ENCODE measurements at places on chromosomes 2 and 18. TPM values are rescaled to one million over a fixed set of nuclear protein-coding genes. Genes with fewer than 3 reads are reported as not detected.

PCARE gene
- total RNA-seq = not detected

SOX11 gene
- total RNA-seq = under 0.01 TPM

FTCDNL1 gene
- total RNA-seq = 0.43 TPM

FAP gene
- total RNA-seq = 272 TPM

SNTG2 gene
- total RNA-seq = not detected

KCNE4 gene
- 3.1 TPM for total RNA-seq

PAIP2B gene
- total RNA-seq = under 0.01 TPM

CHRNG gene
- total RNA-seq = not detected

DNAJC5G gene
- not detected for total RNA-seq

PRSS56 gene
- not detected for total RNA-seq

LRATD1 gene
- not detected for total RNA-seq

EFEMP1 gene
- 658 TPM for total RNA-seq

ZNF892 gene
- total RNA-seq = 2.4 TPM

IL36B gene
- total RNA-seq = not detected

ZNF521 gene
- 41.8 TPM for total RNA-seq

COL4A3 gene
- under 0.01 TPM for total RNA-seq

TUBA3E gene
- not detected for total RNA-seq

POTEJ gene
- total RNA-seq = not detected

OR6B2 gene
- total RNA-seq = not detected

COL4A4 gene
- 0.14 TPM for total RNA-seq

CCL20 gene
- 1.1 TPM for total RNA-seq

ITPRIPL1 gene
- 1.7 TPM for total RNA-seq

CDK15 gene
- 1.3 TPM for total RNA-seq

CDCA7 gene
- 0.66 TPM for total RNA-seq

BMP10 gene
- total RNA-seq = 0.44 TPM

GPR39 gene
- 21.2 TPM for total RNA-seq

SPDYA gene
- total RNA-seq = 0.66 TPM

CACNB4 gene
- under 0.01 TPM for total RNA-seq

FAM228A gene
- total RNA-seq = 1.5 TPM

GALNT13 gene
- under 0.01 TPM for total RNA-seq

TACR1 gene
- total RNA-seq = 0.29 TPM

MC4R gene
- not detected for total RNA-seq

STARD6 gene
- not detected for total RNA-seq

XIRP2 gene
- 1.9 TPM for total RNA-seq

LYG2 gene
- total RNA-seq = not detected

NR4A2 gene
- total RNA-seq = 0.57 TPM

LYPD1 gene
- 5.5 TPM for total RNA-seq

SERPINB3 gene
- total RNA-seq = not detected
